ENCODE measurements at places on chromosomes 4 and X. TPM values are rescaled to one million over a fixed set of nuclear protein-coding genes. Genes with fewer than 3 reads are reported as not detected.

DNA sequence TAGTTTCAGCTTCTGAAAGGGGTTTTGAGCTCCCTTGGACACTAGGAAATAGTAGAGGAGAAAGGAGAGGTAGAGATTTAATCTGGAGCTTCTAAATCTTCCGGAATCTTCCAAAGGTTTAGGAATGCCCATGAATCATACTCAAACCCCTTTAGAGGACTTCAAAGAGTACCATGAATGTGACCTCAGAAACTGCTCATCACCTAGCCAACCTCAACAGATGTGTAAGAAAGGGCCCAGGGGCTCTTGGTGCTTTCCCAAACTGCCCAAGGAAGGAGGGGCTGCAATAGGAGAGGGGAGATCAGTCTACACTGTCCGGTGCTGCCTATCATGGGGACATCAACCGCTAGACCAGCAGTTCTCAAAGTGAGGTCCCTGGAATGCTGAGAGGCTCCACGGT, 109.1 kb downstream of the RBM47 start:
- H3K27me3 ChIP-seq, result no peaks in the 10 kb centered on the region
- H3K27ac ChIP-seq, result no peak overlapping the region
- no peak for DNase-seq
- no peaks in the 10 kb centered on the region for H3K36me3 ChIP-seq

GRCh38 chr4:158722291-158722916, 792 bp downstream of the PPID start:
- peak overlapping the region; percentile 93 for H3K4me3 ChIP-seq
- H3K27ac ChIP-seq, result peak overlapping the region; percentile 99
- H3K4me1 ChIP-seq, result peaks cover 53% of the 10 kb centered on the region
- peak; percentile 17 for DNase-seq
- peaks cover 35% of the 10 kb centered on the region for H3K36me3 ChIP-seq

GRCh38 chr4:85741921-85742591, 267.1 kb downstream of the ARHGAP24 start:
- no peaks in the 10 kb centered on the region for H3K4me1 ChIP-seq
- H3K36me3 ChIP-seq, result no peaks in the 10 kb centered on the region
- no peaks in the 10 kb centered on the region for H3K27me3 ChIP-seq
- no peak for DNase-seq
- H3K4me3 ChIP-seq, result no peak overlapping the region

- H3K4me1 ChIP-seq, result no peaks in the 10 kb centered on the region
- H3K4me3 ChIP-seq, result no peak overlapping the region
- DNase-seq, result no peak
- H3K27ac ChIP-seq, result no peak overlapping the region
- peaks cover 11% of the 10 kb centered on the region for H3K27me3 ChIP-seq
- H3K36me3 ChIP-seq, result no peaks in the 10 kb centered on the region
These were observed 7.9 kb downstream of the NDNF start for GRCh38 chr4:121064482-121064881.

- no peaks in the 10 kb centered on the region for H3K36me3 ChIP-seq
- H3K27ac ChIP-seq, result no peak overlapping the region
- H3K27me3 ChIP-seq, result no peaks in the 10 kb centered on the region
- H3K4me3 ChIP-seq, result no peak overlapping the region
These were observed 82.6 kb upstream of the GYPA start for GRCh38 chr4:144223149-144223548.

- H3K27ac ChIP-seq, result no peak overlapping the region
- no peaks in the 10 kb centered on the region for H3K4me1 ChIP-seq
- DNase-seq, result no peak
- H3K36me3 ChIP-seq, result no peaks in the 10 kb centered on the region
- H3K27me3 ChIP-seq, result no peaks in the 10 kb centered on the region
These were observed 101.1 kb downstream of the CBLL2 start for GRCh38 chrX:22373766-22374165.

GRCh38 chr4:119984996-119985395, 81.7 kb downstream of the MAD2L1 start:
- no peak overlapping the region for H3K27ac ChIP-seq
- no peaks in the 10 kb centered on the region for H3K36me3 ChIP-seq
- H3K27me3 ChIP-seq, result no peaks in the 10 kb centered on the region
- H3K4me1 ChIP-seq, result no peaks in the 10 kb centered on the region
- DNase-seq, result no peak

- peaks cover 3% of the 10 kb centered on the region for H3K27me3 ChIP-seq
- DNase-seq, result no peak
These were observed 192.1 kb downstream of the RBMX2 start for GRCh38 chrX:130593911-130594310.

DNA sequence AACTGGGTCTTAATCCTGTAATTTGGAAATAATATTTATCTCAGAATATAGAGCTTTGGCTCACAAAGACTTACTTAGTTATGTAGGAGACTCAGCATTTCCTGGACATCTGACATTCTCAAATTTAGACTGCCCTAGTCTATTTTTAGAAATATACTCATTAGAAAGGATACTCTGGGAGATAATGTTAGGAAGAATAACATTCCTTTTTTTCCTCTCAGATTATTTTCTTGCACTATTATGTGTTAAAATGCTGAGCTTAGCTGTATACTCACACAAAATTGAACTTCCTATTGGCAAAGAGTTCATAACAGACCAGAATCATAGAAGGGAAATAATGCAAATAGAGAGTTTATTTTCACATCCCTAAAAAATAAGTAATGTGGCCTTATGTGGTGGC, 1424.9 kb upstream of the PCDH7 start:
- H3K27ac ChIP-seq, result no peak overlapping the region
- no peaks in the 10 kb centered on the region for H3K36me3 ChIP-seq
- no peak for DNase-seq
- no peak overlapping the region for H3K4me3 ChIP-seq
- no peaks in the 10 kb centered on the region for H3K4me1 ChIP-seq

GRCh38 chr4:26490111-26490959, at the start of gene CCKAR:
Gene CCKAR (minus strand): TSS chr4:26490484. CDS start chr4:26490267, 217 bp downstream.
- no peak within 1 kb of the TSS for H3K4me3 ChIP-seq
- peaks cover 6% of the 10 kb centered on the region for H3K27me3 ChIP-seq
- no peaks in the 10 kb centered on the region for H3K36me3 ChIP-seq
- H3K27ac ChIP-seq, result no peak within 1 kb of the TSS
- no peak for DNase-seq

GRCh38 chr4:176437756-176438155, 118.0 kb downstream of the SPCS3 start:
- H3K36me3 ChIP-seq, result no peaks in the 10 kb centered on the region
- no peak overlapping the region for H3K4me3 ChIP-seq
- no peaks in the 10 kb centered on the region for H3K27me3 ChIP-seq
- peaks cover 10% of the 10 kb centered on the region for H3K4me1 ChIP-seq
- no peak for DNase-seq

DNA sequence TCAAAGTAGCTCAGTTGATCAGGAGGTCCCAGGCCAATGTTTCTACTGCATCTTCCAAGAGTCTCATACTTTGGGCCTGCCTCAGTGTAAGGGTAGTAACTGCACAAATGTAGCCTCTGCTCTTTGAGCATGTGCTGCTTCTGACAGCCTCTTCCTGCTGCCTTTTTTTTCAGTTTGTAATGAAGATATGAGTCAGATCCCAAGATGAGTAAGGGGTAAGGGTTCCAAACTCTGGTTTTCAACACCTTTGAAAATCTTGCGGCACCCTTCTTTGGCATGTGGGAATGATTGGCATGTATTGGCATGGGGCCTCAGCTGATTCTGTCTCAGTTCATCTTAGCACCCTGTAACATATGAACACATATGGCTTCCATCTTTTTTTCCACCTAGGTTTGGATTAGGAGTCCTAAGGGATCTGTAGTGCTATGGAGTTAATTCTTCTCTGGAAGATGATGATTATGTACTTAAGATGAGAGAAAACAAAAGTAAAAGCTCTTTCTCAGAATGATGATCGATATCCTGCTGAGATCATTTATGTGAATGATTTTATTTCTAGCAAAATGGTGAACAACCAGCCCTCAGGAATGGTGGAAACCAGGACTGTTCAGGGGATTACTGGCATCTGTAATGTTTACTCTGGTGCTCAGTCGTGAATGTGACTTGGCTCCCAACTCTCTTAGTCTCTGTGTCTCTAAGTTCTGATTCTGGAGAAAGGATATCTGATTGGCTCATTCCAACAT, 118.7 kb upstream of the PRPS2 start:
- no peak overlapping the region for H3K4me3 ChIP-seq
- peaks cover 6% of the 10 kb centered on the region for H3K4me1 ChIP-seq
- no peaks in the 10 kb centered on the region for H3K36me3 ChIP-seq
- DNase-seq, result no peak
- H3K27me3 ChIP-seq, result no peaks in the 10 kb centered on the region

GRCh38 chr4:66071911-66072310, 401.6 kb upstream of the EPHA5 start:
- H3K36me3 ChIP-seq, result no peaks in the 10 kb centered on the region
- no peak for DNase-seq
- H3K27me3 ChIP-seq, result no peaks in the 10 kb centered on the region
- no peak overlapping the region for H3K27ac ChIP-seq
- no peaks in the 10 kb centered on the region for H3K4me1 ChIP-seq

- H3K27ac ChIP-seq, result no peak overlapping the region
- no peak overlapping the region for H3K4me3 ChIP-seq
- H3K27me3 ChIP-seq, result no peaks in the 10 kb centered on the region
- no peak for DNase-seq
These were observed 195.9 kb downstream of the SHOX start for GRCh38 chrX:826448-826847.

GRCh38 chrX:103780336-103781061, 3.9 kb downstream of the PLP1 start:
- H3K27me3 ChIP-seq, result no peaks in the 10 kb centered on the region
- DNase-seq, result no peak
- no peaks in the 10 kb centered on the region for H3K4me1 ChIP-seq
- no peaks in the 10 kb centered on the region for H3K36me3 ChIP-seq
- no peak overlapping the region for H3K27ac ChIP-seq

DNA sequence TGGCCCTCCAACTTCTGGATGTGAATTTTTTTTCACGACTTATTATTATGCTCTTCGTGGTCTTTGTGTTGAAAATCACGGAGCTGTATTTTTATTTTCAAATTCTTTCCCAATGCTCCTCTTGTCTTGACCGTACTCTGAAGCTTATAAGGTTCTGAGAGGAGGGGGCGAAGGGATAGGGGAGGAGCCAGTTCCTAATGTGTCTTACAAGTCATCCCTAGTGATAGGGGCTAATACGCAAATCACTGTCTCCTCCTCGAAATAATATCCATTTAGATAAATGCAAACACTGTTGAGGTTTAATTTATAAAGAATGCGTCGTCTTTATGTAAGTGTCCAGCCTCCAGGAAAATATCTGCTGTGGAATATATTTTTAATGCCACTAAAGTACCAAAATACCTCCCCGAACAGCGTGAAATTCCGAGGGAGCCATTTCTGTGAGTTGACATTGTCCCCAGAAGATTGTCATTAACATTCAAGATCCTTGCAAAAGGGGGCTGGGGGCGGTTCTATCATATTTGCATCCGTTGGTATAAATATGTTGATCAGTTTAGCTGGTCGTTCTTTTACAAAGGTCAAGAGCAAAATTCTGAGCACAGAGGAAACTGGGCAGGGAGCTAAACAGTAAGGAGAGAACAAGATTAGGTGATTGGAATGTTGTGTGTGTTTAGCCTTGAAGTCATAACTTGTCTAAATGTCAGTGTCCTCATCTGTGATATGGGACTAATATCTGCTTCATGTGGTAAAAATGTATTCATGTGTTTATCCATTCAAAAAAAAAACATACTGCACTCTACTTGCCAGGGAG, 3.7 kb upstream of the FAT1 start:
- no peak for DNase-seq
- H3K27ac ChIP-seq, result no peak overlapping the region
- H3K36me3 ChIP-seq, result peaks cover 2% of the 10 kb centered on the region
- peak overlapping the region; percentile 25 for H3K4me3 ChIP-seq
- peaks cover 48% of the 10 kb centered on the region for H3K27me3 ChIP-seq
- H3K4me1 ChIP-seq, result peaks cover 22% of the 10 kb centered on the region

DNA sequence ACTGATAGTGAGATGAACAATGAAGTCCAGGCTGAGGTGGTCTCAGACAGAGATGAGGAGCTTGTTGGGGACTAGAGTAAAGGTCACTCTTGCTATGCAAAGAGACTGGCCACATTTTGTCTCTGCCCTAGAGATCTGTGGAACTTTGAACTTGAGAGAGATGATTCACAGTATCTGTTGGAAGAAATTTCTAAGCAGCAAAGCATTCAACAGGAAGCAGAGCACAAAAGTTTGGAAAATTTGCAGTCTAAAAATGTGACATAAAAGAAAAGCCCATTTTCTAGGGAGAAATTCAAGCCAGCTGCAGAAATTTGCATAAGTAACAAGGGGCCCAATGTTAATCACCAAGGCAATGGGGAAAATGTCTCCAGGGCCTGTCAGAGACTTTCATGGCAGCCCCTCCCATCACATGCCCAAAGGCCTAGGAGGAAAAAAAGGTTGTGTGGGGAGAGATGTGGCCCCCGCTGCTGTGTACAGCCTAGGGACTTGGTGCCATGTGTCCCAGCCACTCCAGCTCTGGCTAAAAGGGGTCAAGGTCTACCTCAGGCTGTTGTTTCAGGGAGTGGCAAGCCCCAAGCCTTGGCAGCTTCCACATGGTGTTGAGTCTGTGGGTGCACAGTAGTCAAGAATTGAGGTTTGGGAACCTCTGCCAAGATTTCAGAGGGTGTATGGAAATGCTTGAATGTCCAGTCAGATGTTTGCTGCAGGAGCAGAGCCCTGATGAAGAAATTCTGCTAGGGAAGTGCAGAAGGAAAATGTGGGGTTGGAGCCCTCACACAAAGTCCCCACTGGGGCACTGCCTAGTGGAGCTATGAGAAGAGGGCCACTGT, 262.8 kb downstream of the DKK2 start:
- H3K4me1 ChIP-seq, result no peaks in the 10 kb centered on the region
- H3K27me3 ChIP-seq, result no peaks in the 10 kb centered on the region
- no peak overlapping the region for H3K4me3 ChIP-seq
- DNase-seq, result no peak
- no peaks in the 10 kb centered on the region for H3K36me3 ChIP-seq

DNA sequence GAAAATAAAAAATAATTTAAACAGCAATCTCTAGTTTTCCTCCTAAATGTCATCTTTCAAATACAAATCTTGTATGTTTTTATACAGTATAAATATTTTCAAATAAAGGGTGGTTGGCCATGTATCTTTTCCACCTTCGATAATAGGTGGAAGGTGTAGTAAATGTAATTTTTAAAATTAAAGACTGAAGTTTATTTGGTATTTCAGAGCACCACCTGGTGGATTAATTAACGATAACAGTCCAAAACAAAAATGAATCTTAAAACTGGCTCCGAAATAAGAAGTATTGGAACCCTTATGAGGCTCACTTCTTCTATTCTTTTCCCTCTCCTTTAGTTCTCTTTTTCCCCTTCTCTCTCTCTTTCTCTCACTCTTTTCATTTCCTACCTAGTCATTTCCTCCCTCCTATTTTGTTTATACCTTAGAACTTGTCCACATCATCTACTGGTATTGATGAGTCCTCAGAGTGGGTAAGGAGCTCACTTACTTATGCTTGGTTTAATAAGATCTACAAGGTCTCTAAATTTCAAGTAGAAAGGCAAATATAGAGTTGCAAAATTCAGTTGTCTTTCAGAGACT, 82.9 kb upstream of the EXOC1L start:
- no peaks in the 10 kb centered on the region for H3K36me3 ChIP-seq
- no peak overlapping the region for H3K27ac ChIP-seq
- H3K27me3 ChIP-seq, result peaks cover 33% of the 10 kb centered on the region
- H3K4me3 ChIP-seq, result no peak overlapping the region
- no peaks in the 10 kb centered on the region for H3K4me1 ChIP-seq
- DNase-seq, result no peak

The CENPI gene
- 21.1 TPM for total RNA-seq

The AADAT gene
- not detected for total RNA-seq

The ZNF81 gene
- total RNA-seq, result 7.2 TPM

The LIMCH1 gene
- not detected for total RNA-seq

The AASDH gene
- 16.6 TPM for total RNA-seq

The KLHL8 gene
- total RNA-seq, result 10.2 TPM

The NR3C2 gene
- total RNA-seq, result 4.3 TPM

The AFF2 gene
- 0.45 TPM for total RNA-seq

The PGM2 gene
- total RNA-seq, result 65.7 TPM

Measured in activated CD4-positive, alpha-beta memory T cell treated with anti-CD3 and anti-CD28 coated beads for 36 hours (primary cell).